ENCODE measurements at places on chromosomes 5 and 9.

DNA sequence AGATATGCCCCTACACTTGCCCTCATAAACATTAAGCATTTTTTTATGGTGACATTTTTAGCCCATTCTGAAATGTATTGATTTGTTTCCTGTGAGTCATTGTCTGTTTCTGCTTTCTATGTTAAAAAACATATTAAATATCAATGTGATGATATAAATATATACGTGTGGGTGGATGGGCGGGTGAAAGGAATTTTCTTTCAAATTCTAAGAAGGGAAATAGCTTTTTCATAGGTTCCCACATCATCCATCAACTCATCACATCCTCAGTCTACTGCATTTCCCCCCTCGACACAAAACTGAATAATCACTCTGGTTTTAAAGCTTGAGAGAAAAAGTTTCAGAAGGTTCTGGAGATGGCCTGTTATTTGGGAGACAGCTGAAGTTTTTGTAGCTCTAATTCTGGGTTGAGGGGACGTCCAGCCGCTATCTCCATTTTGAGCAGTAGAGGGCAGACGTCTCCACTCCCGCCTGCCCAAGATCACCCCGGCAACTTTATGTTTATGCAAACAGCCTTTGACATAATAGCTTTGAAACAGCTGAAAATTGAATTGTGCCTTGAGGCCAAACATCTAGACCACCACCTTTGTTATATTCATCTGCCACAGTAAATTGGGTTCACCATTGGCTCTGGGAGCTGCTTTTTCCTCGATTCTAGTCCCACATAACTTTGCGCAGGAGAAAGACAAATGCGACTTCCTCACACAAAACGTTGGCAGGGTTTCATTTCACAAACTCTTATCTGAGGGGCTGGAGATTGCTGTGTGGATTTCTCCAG, 216.2 kb upstream of the CLINT1 start:
- DNase-seq: peak; percentile 44

DNA sequence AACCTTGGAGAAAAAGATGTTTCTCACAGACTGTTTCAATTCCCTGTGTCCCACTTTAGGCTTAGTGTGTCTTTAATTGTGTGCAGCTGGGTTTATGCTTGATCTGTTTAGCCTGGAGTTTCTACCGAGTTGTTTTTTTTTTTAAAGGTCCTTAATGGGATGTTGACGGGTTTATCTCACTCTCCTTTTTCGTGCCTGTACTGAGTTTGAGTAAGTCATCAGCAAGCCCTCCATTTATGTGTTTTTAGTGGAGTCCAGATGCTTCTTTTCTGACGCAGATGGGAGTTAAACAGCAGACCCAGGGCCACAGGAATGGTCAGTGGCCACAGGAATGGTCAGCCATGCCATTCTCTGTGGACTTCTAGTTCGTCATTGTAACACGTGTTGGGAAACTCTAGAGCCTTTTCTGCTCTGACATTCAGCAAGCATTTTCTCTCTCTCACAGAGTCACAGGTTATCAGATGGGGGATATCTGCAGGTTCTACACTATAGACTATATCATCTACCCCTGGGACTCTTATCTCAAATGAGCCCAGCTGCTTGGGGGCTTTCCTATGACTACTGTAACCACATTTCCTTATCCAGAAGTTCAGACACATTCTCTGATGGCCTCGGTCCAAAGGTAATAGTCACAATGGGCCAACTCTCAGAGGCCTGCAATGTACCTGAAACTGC, 190.5 kb downstream of the TTLL11 start:
- DNase-seq: peak; percentile 66

DNA sequence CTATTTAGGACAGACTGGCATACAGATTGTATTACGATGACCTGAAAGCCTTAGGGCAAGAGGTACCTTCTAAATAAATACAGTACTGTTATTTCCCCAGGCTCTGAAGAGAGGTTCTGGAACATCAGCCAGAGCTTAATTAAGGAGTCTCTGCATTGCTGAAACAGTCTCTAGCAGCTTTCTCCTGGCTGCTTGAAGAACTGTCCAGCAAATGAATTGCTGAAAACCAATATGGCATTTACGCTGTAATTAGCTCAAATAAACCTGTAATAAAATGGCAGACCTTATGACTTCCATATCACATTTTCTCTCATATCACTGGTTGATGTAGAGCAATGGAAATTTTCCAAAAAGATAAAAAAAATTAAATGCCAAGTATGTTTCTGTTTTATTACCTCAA, 636.3 kb downstream of the GABRG2 start:
- peak; percentile 27 for DNase-seq

- DNase-seq: peak; percentile 93
Measured at GRCh38 chr9:136545965-136546696, at the start of gene NOTCH1. TSS of gene NOTCH1 (minus strand) at chr9:136546048. CDS start at chr9:136545786, 262 bp downstream.

GRCh38 chr9:138077898-138078540, 200.4 kb downstream of the CACNA1B start:
- DNase-seq: no peak

- DNase-seq: no peak
Measured at GRCh38 chr9:136182420-136182787, 22.5 kb downstream of the LHX3 start.
